ENCODE measurements at places on chromosomes 2 and 18.

GRCh38 chr2:119630121-119630520, 48.9 kb upstream of the TMEM177 start:
- no peak for DNase-seq

DNA sequence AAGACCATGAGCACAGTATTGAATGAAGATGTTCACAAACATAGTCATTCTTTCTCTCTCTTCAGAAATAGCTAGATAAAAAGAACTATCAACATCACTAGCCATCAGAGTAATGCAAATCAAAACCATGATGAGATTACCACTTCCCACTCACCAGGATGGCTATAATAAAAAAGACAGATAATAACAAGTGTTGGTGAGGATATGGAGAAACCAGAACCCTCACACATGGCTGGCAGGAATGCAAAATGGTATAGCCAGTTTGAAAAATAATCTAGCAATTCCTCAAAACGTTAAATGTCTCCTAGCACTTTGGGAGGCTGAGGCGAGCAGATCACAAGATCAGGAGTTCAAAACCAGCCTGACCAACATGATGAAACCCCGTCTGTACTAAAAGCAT, 31.3 kb upstream of the PPP1CB start:
- no peak for DNase-seq

GRCh38 chr2:189899101-189899500, 114.9 kb downstream of the PMS1 start:
- DNase-seq = no peak

DNA sequence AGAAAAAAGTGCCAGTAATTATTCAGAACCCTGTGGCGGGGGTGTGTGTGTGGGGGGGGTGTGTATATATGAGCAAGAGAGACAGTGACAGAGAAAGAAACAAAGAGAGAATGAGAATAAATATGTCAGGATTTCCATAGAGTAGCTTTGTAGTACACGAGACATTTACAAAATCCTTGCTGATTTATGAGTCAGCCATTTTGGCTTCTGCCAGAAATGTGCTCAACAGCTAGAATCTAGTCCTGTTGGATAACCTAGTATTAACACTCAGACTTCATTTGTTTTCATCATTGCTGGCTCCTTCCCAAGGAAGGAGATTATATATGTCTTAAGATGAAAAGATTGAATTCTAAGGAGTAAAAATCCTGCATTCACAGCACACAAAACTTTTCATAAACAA, 140.5 kb upstream of the HNRNPA3 start:
- DNase-seq = no peak

DNA sequence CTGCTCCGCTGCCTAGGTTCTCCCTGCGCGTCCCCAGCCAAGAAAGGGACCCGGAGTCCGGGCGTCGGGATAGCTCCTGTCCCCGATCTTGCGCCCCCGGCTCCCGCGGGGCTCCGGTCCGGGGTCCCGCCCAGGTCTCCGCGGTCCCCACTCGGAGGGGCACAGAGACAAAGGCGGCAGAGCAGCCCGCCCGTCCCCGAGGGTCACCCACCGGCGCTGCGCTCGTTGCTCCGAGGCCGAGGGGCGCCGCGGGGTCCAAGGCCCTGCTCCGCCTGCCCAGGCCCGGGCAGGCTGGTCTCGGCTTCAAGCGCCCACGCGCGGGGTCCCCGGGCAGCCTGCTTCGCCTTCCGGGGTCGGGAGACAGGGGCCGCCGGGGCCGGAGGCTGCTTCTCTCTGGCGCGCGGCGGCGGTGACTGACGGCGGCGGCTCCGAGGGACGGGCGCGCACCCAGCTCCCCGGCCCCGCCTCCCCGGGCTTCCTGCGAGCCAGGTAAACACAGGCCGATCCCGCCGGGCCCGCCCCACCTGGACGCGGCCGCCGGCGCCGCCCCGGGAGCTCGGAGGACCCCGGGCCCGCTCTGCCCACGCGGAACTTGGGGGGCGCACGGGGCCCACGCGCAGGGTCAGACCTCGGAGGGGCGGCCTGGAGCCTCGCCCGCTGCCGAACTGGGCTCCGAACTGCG, at the start of gene MBP:
Gene MBP (minus strand): TSS at position 415 of the 682 bp plus-strand sequence. CDS start 27,522 bp downstream, outside the sequence.
- peak; percentile 34 for DNase-seq

DNA sequence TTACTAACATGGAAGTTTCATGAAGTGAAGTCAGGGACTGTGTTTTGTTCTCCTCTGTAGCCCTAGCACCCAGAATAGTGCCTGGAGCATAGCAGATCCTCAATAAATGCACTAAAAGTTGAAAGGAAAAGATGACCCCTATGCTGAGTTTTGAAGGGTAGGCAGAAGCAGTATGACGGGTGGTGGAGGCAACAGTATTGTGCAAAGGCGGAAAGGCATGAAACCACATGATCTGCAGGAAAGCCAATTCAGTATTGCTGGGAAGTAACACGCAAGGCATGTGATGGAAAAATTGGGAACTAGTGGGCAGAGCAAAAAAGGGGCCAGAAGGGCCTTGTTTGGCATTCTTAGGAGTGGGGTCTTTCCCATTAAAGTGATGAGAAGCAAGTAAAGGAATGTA, 23.1 kb downstream of the DTNB start:
- DNase-seq = no peak

GRCh38 chr2:176283291-176284068, 14.2 kb downstream of the MTX2 start:
- no peak for DNase-seq

GRCh38 chr2:85915606-85916303, 27.0 kb upstream of the ST3GAL5 start:
- DNase-seq = no peak

DNA sequence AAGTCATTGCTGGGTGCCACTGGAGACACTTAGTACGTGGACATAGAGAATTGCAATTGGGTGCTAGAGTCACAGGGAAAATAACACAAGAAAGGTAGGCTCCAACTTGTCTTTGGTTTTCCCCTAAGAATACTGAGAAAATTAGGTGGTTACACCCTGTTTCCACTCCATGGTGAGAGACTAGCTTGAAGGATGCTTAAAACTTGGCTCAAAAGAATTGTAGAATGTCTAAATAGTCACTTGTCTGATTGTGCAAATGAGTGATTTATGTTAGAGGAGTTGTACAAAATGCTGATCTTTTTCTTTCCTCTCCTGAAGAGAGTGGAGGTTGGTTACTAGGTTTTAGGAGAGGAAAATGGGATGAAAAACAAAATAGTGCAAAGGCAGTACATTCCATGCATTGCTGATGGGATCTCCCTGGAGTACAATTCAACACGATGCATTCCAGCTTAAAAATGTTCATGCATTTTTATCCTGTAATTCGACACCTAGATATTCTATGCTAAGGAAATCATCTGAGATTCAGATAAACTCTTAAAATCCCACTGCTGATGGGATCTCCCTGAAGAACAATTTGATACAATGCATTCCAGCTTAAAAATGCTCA, 2.2 kb upstream of the SERPINB12 start:
- no peak for DNase-seq

DNA sequence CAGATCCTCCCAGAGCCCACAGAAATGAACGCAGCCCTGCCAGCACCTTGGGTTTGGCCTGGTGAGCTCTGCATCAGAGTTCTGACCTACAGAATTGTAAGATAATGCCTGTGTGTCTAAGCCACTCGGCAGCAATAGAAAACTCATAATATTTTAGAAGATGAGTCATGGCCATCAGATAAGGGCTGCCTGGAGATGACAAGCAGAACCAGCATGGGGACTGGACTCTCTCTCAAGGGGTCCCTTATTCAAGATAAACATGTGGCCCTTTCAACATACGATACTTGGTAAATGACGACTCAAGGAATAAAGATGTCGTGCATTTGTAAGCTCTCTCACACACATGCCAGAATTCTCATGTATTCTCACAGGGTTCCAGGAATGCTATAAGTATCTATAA, 8.5 kb upstream of the AGAP1 start:
- no peak for DNase-seq

DNA sequence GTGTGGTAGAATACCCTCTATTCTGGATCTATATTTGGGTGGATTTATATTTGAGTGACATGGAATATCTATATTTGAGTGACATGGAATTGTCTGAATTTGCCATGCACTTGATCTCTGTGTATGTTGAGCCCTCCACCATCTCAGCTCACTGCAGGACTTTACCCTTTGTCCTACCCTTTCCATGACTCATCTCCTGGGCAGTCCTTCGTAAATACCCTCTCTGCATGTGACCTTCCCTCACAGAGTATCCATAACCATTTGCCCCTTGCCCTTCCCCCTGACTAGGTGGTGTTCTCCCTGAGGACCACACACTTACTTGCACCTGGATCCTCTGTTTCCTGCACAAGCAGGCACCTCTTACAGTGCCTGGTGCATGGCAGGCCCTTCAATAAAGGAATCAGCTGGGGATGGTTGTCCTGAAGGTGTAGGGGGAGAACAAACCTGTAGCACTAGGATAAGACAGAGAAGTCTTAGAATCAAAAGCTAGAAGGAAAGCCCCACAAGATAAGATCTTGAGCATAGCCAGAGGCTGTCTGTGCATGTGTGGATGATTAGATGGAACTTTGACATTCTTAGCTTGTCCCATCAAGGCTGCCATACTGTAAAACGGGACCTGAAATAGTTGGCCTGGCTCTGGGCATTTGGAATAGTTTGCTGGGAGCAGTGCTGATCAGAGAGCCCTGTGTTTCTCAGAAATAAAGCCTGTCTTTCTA, 230.4 kb downstream of the FHOD3 start:
- no peak for DNase-seq

GRCh38 chr18:34299828-34300227, 75.1 kb upstream of the NOL4 start:
- DNase-seq = no peak

All from hindlimb muscle (tissue), 1 donor.